ENCODE measurements at places on chromosomes 12 and 14.

GRCh38 chr12:50720085-50720484 is 43.8 kb upstream of the ATF1 start:
- peak; percentile 25 for DNase-seq

DNA sequence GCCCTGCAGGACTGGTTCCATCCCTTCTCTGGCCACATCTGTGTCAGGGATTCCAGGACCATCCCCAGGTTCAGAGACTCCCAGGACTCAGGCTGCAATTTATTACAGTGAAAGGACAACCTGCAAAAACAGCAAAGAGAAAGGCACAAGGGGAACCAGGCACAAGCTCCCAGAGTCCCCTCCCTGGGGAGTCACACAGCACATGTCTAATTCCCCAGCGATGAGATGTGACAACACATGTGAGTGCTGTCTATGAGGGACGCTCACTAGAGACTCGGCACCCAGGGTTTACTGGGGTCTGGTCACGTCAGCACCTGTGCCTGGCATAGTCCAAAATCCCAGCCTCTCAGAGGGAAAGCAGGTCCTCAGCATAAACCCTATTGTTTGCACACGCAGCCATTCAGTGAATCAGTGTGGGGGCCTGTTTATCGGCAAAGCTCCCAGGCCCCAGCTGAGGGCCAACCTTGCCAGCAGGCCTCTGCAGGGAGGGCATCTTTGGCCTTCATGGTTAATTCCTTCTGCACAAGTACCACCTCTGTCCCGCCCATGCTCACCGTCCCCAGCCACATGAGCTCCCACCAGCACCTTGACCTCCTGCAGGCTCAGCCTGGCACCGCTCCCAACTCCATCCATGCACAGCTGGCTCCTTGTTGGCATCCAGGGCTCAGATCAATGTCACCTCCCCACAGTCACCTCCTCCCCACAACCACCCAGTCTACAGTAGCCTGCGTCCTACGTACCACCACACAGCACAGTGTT is 198.9 kb upstream of the SFSWAP start:
- no peak for DNase-seq

- DNase-seq, result peak; percentile 54
These were observed 86.8 kb upstream of the HIF1A start for GRCh38 chr14:61608245-61609165.

DNA sequence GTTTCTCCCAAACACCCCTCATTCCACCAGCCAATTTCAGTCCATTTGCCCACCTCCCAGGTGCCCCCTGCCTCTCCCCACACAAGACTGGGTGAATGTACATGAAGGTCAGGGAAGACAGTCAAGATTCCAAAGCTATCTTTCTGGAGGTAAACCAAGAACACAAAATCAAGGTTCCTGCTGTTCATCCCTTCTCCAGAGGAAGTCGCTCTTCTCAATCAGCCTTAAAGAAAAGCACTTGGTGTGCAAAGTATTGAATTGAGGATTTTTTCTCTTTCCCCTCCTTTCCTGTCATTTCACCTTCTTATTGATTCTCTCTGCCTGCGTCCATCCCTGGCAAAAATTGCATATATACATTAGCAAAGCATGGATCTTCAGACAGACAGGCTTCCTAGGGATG is 4.5 kb downstream of the GRIN2B start:
- no peak for DNase-seq

DNA sequence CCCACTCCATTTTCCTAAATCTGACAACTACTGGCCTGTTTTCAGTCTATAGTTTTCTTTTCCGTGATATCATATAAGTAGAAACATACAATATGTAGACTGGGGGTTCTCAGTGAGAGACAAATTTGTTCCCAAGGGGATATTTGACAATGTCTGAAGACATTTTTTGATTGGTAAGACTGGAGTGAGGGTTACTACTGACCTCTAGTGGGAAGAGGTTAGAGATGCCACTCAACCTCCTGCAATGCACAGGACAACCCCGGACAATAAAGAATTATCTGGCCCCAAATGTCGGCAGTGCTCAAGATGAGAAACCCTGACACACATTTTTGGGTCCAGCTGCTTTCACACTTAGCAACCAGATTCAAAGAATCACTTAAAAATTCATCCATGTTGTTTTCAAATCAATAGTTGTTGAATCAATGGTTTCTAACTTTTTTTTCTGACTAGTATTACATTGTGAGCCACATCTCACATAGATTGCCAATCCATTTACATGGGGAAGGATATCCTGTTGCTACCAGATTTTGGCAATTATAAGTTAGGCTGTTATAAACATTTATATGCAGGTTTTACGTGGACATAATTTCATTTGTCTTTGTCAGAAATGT is 307.1 kb downstream of the RPL10L start:
- peak; percentile 35 for DNase-seq

GRCh38 chr14:56300495-56300894 is 182.3 kb downstream of the PELI2 start:
- peak; percentile 21 for DNase-seq

DNA sequence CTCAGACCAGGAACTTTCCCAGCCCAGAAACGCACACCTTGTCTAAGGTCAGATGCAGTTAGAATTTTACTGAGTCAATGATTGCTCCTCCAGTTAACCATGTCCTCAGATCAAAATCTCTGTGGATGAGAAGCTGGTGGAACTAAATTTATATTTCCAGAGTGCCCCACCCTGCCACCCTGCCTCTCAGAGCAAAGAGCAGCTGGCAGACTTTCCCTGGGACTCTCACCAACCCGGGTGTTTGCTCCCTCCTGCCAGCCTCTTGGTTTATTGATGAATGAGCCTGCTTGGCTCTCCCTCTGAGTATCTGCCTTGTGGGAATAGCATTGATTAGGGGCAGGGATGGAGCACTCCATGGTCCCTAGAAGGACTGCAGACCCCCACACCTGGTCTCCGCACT is 5.9 kb upstream of the KRT1 start:
- DNase-seq, result no peak

GRCh38 chr14:50944647-50945413 is 547 bp upstream of the PYGL start:
- DNase-seq, result peak; percentile 55

- DNase-seq, result no peak
These were observed 15.7 kb downstream of the NFYB start for GRCh38 chr12:104122298-104122697.

- no peak for DNase-seq
These were observed 1159.2 kb upstream of the TMEM132C start for GRCh38 chr12:127107744-127108143.

- DNase-seq, result no peak
These were observed 10.7 kb upstream of the STX2 start for GRCh38 chr12:130849561-130850417.

- no peak for DNase-seq
These were observed 1.7 kb downstream of the ARMH4 start for GRCh38 chr14:58150243-58150805.

DNA sequence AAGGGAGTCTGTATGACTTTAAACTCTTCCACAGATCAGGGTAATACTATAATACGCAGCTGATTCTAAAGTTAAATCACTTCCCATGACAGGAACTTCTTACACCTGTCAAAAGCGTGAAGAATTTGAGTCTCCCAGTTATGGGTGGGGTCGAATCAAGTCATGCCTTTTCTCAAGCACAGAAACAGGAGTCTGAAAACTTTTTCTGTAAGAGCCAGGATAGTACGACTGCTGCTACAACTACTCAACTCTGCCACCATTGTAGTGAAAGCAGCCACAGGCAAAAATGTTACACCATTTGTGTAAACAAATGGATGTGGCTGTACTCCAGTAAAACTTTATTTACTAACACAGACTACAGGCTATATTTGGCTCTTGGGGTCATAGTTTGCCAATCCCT is 90.3 kb downstream of the DUSP6 start:
- DNase-seq, result no peak
